ENCODE measurements at places on chromosomes 5 and 9.

- peak; percentile 81 for DNase-seq
Measured at GRCh38 chr5:5340206-5340729, 82.2 kb upstream of the ICE1 start.

- DNase-seq: peak; percentile 53
Measured at GRCh38 chr5:32217886-32218396, 43.8 kb upstream of the GOLPH3 start.

- no peak for DNase-seq
Measured at GRCh38 chr5:172705576-172706084, 64.6 kb downstream of the NEURL1B start.

DNA sequence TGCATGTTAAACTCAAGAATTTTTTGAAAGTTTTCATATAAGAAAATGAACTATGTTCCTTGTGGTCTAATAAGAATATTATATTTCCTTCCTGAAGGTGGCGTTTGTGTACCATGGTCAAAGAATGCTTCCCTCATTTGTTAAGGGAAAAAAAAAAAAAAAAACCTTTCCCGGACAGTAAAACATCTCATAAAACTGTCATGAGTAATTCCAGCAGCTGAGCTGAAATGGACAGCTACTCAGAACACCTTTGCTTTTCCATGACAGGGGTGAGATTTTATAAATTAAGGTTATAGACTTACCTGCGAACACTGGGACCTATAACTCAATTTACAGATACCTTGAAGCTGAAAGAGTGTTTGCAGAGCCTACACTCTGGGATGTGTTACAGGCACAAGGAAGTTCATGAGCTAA is 113.2 kb upstream of the RANBP3L start:
- no peak for DNase-seq

GRCh38 chr5:178475422-178475821 is 114.8 kb downstream of the COL23A1 start:
- no peak for DNase-seq

DNA sequence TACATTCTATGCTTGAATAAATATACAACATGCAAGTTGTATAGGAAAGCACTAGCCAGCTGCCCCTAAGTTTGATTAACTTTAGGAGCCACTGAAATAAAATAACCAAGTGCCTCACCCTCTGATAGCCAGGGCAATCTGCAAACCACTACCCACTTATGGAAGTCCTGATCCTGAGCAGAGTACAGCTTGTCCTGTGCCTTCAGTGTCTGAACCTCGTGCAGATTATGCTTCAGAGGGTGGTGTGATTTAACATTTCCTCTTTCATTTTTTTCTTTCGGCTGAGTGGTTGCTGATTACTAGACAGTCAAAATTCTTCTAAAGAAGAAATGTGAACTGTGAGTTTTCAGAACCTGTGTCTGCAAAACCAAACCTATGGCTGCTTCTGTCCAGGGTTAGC is 327.7 kb downstream of the PIK3R1 start:
- no peak for DNase-seq

DNA sequence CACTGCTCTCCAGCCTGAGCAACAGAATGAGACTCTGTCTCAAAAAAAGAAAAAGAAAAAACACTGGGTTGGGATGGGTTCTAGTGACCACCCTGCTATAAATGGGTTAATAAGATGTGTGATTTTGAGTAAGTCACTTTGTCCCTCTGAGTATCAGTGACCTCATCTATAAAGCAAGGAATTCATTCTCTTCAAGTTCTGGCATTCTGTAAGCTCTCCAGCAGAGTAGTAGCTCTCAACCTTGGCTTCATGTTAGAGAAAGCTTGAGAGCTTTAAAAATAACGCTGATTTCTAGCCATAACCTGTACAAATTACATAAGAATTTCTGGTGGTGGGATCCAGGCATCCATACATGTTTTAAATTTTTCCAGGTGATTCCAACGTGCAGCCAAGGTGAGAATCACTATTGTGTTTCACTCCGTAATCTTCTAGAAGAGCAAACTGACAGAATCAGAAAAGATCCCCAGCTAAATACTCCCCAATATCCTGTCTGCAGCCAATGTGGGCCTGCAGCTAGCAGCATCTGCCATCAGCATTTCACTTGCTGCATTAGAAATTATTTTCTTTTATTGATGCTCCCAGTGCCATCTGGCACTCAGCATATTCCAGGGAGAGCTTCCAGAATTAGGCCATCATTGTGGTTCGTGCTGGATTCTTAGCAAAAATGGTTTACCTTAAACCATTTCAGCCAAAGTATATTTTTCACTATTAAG is 109.4 kb downstream of the FEM1C start:
- DNase-seq: no peak

- no peak for DNase-seq
Measured at GRCh38 chr5:25224316-25224982, 579.7 kb upstream of the CDH10 start.

DNA sequence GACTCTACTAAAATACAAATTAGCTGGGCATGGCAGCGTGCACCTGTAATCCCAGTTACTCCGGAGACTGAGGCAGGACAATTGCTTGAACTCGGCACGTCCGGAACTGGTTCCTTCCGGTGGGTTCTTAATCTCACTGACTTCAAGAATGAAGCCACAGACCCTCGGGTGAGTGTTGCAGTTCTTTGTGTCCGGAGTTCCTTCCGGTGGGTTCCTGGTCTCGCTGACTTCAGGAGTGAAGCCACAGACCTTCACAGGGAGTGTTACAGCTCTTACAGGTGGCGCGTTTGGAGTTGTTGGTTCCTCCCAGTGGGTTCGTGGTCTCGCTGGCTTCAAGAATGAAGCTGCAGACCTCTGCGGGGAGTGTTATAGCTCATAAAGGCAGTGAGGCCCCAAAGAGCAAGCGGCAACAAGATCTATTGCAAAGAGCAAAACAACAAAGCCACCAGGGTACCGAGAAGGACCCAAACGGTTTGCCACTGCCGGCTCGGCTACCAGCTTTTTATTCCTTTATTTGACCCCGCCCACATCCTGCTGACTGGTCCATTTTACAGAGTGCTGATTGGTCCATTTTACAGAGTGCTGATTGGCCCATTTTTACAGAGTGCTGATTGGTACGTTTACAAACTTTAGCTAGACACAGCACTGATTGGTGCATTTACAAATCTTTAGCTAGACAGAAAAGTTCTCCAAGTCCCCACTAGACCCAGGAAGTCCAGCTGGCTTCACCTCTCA is 28.6 kb upstream of the SLC6A19 start:
- no peak for DNase-seq

DNA sequence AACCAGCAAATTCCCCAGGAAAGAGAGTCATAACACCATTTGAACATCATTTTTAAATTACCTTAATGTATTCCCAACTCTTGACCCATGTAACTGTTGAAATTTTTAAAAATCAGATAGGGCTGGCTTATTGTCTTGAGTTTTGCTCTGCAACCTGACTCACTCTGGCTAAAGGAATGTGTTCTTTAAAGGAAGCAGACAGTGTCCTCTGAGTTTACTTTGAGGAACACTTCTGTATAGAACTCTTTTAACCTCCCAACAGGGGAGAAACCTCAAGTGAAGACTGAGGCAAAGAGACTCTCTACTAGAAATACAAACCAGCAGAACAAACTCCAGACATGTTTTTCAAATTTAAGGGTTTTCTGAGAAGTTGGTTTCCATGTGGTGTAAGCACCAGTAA is 248.9 kb downstream of the CWC27 start:
- DNase-seq: no peak

DNA sequence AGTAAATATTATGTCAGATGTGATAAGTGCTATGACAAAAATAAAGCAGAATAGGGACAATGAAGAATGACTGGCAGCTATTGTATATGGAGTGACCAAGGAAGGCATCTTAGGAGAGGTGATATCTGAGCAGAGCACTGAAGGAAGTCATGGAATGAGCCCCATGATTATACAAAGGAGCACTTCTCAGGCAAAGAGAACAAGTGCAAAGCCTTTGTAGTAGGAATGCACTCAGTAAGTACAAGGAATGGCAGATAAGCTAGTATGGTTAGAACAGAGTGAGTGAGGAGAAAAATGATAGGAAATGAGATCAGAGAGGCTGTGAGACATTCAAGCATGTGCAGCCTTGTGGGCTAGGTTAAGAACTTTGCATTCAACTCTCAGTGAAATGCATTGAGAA is 214.8 kb downstream of the LURAP1L start:
- no peak for DNase-seq

DNA sequence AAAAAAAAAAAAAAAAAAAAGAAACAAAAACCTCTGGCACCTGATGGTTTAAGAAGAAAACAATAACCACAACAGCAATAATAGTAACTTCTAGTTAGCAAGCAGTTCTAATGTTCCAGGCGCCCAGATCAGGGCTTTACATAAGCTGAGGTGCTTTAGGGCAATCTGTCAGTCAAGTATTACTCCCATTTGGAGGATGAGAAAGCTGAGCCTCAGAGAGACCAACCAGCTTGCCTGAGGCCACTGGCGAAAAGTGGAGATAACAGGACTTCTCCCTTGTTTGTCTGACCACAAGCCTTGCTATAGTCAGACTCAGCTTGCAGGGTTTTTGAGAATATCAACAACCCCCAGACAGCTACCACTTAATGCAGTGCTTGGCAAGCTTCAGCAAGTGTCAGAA is 83.5 kb upstream of the BOD1 start:
- DNase-seq: no peak

GRCh38 chr5:74113196-74113540 is 487.2 kb downstream of the ARHGEF28 start:
- no peak for DNase-seq

DNA sequence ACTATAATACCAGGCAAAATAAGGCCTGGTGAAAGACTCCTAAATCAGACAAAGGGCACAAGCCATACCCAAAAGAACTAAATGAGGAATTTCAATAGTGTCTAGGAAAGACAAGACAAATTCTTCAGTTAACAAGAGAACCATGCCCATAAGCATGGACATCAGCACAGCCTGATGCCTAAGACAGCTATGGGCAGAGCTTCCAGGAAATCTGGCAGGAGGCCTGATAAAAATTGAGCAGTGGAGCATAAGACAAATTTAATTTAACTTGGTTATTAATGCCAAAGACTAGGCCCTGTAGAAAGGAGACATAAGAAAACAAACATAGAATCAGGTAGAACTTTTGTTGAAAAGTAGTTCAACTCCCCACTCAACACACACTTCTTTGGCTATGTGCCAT is 17.3 kb downstream of the KLHL3 start:
- no peak for DNase-seq

Data from right hindlimb (tissue), 1 donor.